CD4-positive, alpha-beta T cell treated with Interleukin-6 at 100 ng/mL for 8 hours (primary cell): ENCODE measurements at places on chromosomes 7 and 10.

- no peak for DNase-seq
Observed at GRCh38 chr7:106625678-106626301, 35.2 kb downstream of the CCDC71L start.

DNA sequence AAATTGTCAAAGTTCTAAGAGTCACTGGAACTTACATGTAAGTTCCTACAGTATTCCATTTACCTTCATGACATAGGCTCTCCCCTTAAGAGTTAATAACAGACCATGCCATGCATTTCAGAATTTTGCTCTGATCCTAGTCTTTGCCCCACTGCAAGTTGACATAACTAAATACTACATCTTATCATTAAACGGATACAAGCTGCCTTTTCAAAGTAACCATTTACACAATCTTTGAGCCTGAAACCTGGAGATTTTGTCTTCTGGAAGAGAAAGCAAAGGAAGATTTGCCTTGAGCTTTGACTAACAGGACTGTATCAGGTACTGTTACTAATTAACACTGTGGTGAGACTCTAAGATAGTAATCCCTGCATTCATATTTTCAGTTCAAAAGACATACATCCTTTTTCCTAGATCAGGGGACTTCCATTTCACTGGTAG, 9.3 kb upstream of the AKR1D1 start:
- DNase-seq, result no peak

- no peak for DNase-seq
Observed at GRCh38 chr7:55065511-55066229, 46.9 kb downstream of the EGFR start.

DNA sequence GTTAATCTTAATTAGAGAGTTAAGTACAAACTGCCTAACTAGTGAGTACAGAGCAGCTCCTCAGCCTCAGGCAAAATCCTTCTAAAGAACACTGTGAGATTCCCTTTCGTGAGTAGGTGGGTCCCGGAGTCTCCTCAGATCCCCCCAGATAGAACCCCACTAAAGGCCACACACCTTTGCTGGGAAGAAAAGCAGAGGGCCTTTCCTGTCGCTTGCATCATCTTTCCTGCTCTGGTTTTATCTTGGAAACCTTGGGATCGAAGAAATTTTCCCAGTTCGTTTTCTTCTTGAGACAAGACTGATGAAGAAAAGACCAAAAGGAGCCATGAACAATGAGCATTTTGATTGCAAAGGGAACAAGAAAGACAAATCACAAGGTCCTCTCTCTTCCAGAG, 40.9 kb downstream of the ICA1 start:
- DNase-seq, result no peak
